ENCODE measurements at places on chromosomes 12 and 14.

GRCh38 chr14:33386781-33387180 is 448.1 kb downstream of the NPAS3 start:
- no peak for DNase-seq

DNA sequence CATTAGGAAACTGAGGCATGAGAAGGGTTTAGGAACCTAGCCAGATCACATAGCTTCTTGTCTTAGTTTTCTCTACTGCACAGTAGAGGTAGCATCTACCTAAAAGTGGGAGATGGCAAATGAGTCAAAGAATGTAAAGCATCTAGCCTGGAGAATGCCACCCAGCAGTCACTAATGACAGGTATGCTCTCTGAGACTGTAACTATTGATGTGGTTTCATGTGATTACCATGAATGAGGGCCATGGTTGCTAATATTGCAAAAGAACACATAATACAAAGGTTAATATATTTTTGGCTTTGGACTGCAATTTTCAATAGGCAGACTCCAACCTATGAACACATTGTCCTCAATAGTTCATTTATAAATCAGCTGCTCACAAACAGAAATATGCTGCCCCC is 389.9 kb downstream of the GRIN2B start:
- no peak for DNase-seq

GRCh38 chr14:68306265-68306933 is 486.5 kb downstream of the ZFP36L1 start:
- DNase-seq, result no peak

- DNase-seq, result no peak
These were observed 35.6 kb downstream of the SCN8A start for GRCh38 chr12:51626629-51627028.

GRCh38 chr12:119868992-119869391 is 8.1 kb downstream of the CIT start:
- no peak for DNase-seq

DNA sequence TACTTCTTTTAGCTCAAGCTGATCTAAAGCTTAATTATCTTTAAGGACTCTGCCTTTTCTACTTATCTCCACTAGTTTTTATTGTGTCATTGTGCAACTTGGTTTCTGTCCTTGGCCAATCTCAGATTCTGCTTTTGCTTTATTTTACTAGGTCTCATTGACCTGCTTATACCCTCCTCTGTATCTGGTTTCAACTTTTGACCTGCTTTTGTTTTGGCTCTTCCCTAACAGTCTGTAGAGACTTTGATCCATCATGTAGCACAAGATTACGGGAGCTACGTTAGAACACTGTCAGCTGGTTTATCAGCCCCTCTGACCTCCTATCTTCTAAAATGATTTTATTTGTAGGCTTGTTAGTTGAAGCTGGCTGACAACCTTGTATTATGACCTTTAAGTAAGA is 43.6 kb downstream of the ZCRB1 start:
- no peak for DNase-seq

DNA sequence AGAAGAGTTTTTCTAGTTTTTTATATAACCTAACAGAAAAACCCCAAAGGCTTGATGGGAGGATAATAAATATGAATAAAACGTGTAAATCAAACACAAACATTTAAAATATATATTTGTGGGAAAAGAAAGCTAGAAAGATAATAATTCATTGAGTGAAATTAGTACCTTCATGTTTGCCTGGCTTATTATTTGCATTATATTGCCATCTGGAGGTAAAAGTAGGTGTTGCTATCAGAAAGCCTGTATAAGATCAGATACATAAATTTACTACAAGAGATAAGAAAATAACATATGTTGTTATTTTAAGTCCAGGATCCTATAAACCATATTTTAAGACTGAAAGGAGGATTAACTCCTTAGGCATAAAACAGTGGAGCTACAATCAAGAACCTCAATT is 77.7 kb downstream of the NTS start:
- no peak for DNase-seq

GRCh38 chr14:39488600-39488999 is 56.4 kb upstream of the FBXO33 start:
- DNase-seq, result no peak

GRCh38 chr14:48973151-48973550 is 613.0 kb downstream of the RPS29 start:
- no peak for DNase-seq

GRCh38 chr14:100052819-100053218 is 12.4 kb upstream of the EVL start:
- DNase-seq, result no peak

DNA sequence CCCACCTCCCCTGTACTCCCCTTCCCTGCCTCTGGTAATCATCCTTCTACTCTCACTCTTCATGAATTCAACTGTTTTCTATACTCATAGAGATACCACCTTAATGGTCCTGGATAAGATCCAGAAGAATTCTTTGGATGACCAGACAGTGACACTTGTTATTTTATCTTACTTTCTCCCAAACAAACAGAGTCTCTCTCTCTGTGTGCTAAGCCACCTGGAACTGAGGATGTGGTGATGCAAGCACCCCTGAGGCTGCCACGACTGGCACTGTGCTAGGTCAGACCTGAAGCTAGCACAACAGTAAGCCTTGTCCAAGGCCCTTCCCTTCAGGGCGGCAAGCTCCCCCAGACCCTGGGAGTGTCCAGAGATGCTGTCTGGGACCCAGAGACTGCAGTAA is 250.2 kb downstream of the C12orf50 start:
- DNase-seq, result no peak

DNA sequence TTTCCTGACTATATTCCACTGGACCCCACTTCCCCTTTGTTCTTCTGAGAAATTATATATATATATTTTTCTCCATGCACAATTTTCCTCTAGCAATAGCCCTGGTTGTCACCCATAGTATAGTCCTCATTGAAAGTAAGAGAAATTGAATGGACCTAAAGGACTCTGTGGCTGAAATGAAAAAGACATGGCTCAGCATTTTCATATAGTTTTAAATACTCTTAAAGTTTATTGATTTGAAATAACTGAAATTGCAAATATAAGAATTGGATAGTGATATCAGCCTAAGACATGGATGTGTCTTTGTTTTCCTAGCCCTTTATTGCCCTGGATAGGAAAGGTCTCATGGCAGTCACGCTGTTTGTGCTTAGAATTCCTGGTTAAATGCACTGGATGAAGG is 113.8 kb downstream of the ANO6 start:
- DNase-seq, result no peak

DNA sequence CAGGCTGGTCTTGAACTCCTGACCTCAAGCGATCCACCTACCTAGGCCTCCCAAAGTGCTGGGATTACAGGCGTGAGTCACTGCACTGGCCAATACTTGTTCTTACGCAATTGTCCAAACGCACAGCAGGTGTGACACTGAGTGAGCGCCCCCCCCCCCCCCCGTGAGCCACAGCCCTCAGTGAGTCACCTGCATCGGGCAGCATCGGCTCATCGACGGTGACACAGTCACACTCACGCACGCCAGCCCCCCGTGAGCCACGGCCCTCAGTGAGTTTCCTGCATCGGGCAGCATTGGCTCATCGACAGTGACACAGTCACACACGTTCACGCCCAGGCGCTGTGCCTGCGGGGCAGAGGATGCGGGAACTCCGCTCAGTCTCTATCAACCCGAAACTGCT is 42.5 kb downstream of the GALNT9 start:
- no peak for DNase-seq

- no peak for DNase-seq
These were observed 21.0 kb upstream of the ACSM4 start for GRCh38 chr12:7282844-7283243.

DNA sequence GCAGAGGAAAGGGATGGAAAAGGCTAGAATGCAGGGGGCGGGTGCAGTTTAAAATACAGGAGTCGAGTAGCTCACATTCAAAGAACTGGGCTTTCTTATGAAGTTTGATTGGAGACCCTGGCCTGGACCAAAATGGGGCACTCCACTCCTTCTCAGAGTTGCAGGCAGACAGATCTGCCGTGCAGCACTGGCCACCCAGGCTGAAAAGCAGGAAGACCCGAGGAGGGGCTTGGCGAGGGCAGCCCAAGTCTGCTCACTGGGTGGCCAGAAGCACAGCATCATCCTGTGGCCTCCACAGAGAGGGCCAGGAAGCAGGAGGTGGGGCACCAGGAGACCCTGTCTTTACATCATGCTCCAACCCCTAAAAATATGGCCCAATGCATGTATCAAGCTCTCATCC is 109.1 kb upstream of the BCL2L14 start:
- DNase-seq, result no peak

GRCh38 chr12:95733141-95733825 is 57.3 kb downstream of the NTN4 start:
- DNase-seq, result no peak

- no peak for DNase-seq
These were observed 74.7 kb downstream of the TRIM9 start for GRCh38 chr14:51020024-51020710.

DNA sequence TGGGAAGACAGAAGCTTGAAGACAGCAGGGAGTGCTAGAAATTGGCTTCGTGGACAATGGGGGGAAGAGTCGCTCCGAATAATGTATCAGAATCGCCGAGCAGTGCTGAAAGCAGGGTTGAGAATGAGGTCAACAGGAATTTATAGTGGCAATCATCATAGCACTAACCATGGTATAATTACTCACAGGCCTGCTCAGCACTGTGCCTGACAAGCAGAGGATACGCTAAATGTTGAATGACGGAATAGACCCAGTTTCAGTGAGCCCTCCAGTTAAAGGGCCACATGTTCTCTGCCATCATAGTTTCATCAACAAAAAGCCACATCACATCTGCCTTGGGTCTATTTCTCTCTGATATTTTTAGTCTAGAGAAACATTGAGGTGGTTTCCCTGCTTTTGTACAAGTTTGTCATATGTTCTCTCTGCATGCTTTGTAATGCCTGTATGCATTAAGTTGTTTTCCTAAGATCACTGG is 130.3 kb upstream of the EGLN3 start:
- DNase-seq, result no peak

GRCh38 chr14:94175011-94175745 is 1.1 kb downstream of the PPP4R4 start:
- DNase-seq, result no peak

DNA sequence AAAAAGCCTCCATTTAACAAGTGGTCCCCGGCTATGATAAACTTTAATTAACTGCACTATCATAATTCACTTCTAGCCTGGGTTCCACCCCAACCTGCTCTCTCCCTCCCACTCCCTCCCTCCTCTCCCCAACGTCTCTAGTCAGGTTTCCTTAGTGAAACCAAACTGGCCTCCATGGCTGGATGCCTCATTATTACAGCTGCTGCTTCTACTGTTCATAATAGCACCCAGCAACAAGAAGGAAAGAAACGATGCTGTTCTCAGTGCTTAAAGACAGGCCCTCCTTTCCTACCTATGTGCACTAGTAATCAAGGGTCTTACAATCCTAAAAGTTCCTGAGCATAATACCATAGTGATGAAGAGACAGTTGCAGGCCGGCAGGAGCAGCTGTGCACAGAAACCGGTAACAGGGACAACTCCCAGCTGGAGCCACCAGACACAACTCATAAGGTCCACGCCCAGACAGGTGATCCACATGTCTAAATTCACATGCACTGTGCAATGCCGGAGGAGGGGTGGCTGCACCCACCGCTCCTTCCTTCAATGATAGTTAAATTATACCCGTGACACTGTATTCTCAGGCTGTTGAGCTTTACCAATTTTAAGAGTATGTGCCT is 6.2 kb downstream of the IRF2BPL start:
- no peak for DNase-seq

DNA sequence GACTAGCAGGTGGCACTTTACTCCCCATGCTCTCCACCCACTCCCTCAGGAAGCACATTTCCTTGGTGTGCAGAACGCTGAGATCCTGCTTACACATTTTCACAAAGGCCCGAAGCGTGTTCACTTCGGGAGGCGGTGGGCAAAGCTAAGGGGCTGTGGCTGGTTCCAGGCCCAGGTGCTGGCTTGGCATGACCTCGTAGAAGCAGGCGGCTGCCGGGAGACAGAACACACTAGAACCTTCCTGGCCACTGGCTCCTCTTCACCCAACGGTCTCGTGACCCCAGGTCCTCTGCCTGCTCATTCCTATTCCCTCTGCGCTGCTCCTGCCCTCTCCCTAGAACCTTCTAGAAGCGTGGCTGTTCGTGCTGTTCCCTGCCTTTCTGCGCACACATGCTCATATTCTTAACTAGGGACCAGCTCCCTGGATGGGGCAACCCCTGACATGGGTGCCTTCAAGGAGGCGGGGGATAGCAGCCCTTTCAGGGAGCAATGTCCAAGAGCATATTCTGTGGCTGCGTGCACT is 43.3 kb downstream of the ATP23 start:
- DNase-seq, result no peak

GRCh38 chr14:53772936-53773335 is 183.7 kb downstream of the BMP4 start:
- DNase-seq, result no peak

DNA sequence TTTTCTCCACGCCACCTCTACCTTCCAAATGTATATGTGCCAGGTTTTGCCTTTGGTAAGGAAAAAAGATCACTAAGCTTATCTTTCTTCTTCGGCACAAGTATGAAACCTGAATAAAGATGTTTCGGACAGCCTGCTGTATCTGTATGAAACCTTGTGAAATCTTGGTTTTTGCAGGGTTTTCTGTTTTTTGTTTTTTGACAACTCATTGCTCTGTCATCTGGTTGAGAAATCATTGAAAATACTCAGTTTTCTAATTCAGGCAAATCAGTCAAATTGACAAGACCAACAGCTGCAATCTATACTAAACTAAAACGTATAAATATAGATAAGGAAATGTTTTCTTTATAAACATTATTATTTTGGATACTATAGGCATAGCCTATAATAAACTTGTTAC is 63.1 kb upstream of the FGD4 start:
- DNase-seq, result no peak

- DNase-seq, result no peak
These were observed 76.5 kb downstream of the SPRING1 start for GRCh38 chr12:116661341-116661740.

DNA sequence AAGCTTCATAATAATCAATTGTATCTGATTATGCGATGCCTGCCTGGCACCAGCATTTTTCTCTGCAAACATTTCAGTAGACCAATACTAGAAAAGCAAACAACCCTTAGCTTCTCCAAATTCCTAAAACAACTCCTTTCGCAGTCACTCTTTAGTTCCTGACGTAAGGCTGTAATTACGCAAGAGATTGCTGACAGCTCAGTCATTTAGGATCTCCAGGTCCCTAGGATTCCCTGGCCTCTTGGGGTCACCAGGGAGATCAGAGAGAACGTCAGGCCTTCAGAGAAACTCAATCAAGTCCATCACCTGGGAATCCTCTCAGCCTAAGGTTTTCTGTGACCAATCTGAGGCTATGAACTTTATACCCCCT is 390.6 kb downstream of the PAWR start:
- no peak for DNase-seq

DNA sequence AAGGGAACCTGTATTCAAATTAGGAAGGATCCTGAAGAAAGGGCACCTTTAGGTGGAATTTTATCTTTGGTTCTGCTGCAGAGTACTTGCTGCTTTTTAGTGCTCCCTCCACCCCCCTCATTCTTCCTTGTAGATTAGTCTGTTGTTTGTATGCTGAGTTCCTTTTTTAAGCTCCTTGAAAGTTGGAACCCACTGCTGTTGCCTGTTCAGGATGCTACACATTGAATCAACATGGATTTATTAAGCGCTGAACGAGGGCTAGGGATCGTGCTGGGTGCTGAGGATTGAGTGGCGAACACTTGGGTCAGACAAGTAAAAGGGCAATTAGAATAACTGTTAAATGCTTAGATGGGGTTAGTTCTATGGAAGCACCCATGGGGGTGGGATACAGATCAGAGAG is 884 bp upstream of the AMN1 start:
- no peak for DNase-seq

Data from CD14-positive monocyte (primary cell).